Vagina (tissue), 2 donors: ENCODE measurements at places on chromosomes 12 and 14. TPM values are rescaled to one million over a fixed set of nuclear protein-coding genes. Genes with fewer than 3 reads are reported as not detected.

The PLBD2 gene
- 38.1 TPM for total RNA-seq

The OR4K1 gene
- total RNA-seq, result not detected

The PPM1H gene
- total RNA-seq, result 0.49 TPM

The ZFHX2 gene
- total RNA-seq, result 0.74 TPM

The HEBP1 gene
- 47.6 TPM for total RNA-seq

The KCNH5 gene
- 0.49 TPM for total RNA-seq
